Amygdala (tissue), 56 donors: ENCODE measurements at places on chromosomes 13 and 19.

- DNase-seq, result no peak
These were observed 39.4 kb upstream of the LMO7 start for GRCh38 chr13:75596657-75597182.

DNA sequence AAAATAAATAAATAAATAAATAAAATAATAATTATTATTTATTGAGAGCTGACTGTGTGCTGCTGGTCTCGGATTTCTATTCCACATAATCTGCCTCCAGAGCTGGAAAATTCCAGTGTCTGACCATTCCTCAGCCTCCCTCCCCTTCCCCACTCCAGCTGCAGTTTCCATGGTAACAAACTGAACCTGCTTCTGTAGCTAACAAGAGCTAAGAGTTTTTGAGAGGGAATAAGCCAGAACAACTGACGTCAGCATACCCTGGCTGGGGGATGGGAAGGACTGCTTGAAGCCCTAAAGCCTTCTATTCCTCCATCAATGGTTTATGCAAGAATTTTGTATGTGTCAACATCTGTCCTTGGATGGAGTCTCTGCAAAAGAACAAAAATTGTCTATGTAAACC is 26.0 kb upstream of the PEG3 start:
- DNase-seq, result peak; percentile 28

- peak; percentile 79 for DNase-seq
These were observed 744 bp downstream of the UHRF1 start for GRCh38 chr19:4909897-4910593.

- DNase-seq, result no peak
These were observed 2.2 kb downstream of the FXYD3 start for GRCh38 chr19:35117799-35118198.

DNA sequence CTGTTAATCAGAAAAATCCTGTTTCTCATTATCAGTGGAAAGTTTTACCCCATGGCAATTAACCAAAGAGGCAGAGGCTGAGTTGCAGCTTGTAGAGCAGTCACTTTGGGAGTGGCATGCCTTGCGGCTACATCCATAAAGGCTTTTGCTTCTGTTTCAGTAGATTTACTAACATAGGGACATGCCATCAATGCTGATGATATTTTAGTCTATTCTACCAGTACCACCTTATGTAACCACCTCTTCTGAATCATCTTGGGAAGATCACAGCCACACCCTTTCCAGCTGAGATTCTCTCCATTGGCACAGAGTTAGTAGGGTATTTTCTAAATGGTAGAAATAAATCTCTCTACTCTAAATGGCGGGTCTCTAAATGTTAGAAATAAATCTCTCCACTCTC is 37.5 kb downstream of the POSTN start:
- DNase-seq, result no peak

DNA sequence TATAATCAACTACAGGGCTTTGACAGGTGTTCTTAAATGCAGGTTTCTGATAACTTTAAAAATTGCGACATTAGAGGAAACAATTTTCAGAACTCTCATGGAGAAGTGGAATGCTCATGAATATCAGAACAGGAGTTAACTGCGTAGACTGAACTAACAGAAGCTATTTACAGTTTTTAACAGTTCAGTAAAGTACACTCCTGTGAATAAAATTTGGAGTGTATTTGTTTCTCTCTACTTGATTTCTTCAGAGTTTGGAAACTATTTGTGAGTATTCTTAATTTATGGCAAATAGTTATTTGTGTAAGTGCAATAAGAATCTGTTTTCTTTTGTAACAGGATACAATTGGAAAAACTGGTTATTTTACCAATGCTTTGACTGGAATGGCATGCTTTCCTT is 114.4 kb downstream of the TNFRSF19 start:
- DNase-seq, result no peak

- DNase-seq, result no peak
These were observed 131.3 kb downstream of the STK24 start for GRCh38 chr13:98445340-98446233.
